Activated CD8-positive, alpha-beta T cell treated with anti-CD3 and anti-CD28 coated beads for 36 hours (primary cell): ENCODE measurements at places on chromosomes 11 and 22. TPM values are rescaled to one million over a fixed set of nuclear protein-coding genes. Genes with fewer than 3 reads are reported as not detected.

GRCh38 chr22:20299746-20300136 lies 20.1 kb downstream of the DGCR6L start:
- H3K27ac ChIP-seq, result no peak overlapping the region
- no peaks in the 10 kb centered on the region for H3K4me1 ChIP-seq
- peaks cover 12% of the 10 kb centered on the region for H3K27me3 ChIP-seq
- no peak for DNase-seq
- peak overlapping the region; percentile 76 for H3K4me3 ChIP-seq

GRCh38 chr22:41563051-41563711 lies 2.4 kb downstream of the CSDC2 start:
- peaks cover 14% of the 10 kb centered on the region for H3K27me3 ChIP-seq
- no peaks in the 10 kb centered on the region for H3K36me3 ChIP-seq
- no peak overlapping the region for H3K4me3 ChIP-seq
- no peak overlapping the region for H3K27ac ChIP-seq
- DNase-seq, result no peak
- H3K4me1 ChIP-seq, result peaks cover 5% of the 10 kb centered on the region

DNA sequence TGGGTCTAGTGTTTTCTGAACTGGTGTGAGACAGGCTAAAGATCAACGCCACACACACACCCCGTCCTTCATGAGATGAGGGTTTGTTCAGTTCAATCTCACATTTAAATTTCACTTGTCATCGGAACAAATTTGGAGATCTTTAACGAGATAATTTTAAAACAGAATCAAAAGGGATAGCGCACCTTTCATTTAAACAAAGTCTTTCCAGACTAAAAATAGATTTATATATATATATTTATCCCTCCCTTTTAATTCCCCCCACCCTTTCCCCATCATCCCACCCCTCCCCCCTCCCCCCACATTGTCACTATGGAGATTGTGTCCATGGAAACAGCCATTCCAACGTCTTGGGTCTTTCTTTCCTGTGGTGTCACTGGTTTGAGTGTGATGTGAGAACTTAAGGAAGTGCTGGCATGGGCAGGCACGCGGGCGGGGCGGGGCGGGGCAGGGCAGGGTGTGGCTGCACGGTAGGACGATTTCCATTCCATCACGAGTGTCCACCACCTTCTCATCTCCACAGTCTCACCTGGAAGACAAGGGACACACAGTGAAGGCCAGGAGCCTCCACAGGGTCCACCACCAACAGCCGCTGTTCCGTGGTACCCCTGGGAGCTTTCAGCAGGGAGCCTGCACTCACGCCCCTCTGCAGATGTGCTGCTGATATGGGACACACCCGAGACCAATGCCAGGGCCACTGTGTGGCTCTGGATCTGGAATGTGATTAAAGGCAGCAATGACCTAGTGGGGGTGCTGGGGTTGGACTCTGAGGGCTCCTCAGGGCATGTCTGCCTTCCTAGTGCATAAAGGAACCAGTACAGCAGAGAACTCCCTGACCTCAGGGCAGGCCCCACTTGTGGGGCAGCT lies 30.5 kb upstream of the CYP2D6 start:
- peaks cover 2% of the 10 kb centered on the region for H3K36me3 ChIP-seq
- no peak for DNase-seq
- no peaks in the 10 kb centered on the region for H3K27me3 ChIP-seq
- no peaks in the 10 kb centered on the region for H3K4me1 ChIP-seq

DNA sequence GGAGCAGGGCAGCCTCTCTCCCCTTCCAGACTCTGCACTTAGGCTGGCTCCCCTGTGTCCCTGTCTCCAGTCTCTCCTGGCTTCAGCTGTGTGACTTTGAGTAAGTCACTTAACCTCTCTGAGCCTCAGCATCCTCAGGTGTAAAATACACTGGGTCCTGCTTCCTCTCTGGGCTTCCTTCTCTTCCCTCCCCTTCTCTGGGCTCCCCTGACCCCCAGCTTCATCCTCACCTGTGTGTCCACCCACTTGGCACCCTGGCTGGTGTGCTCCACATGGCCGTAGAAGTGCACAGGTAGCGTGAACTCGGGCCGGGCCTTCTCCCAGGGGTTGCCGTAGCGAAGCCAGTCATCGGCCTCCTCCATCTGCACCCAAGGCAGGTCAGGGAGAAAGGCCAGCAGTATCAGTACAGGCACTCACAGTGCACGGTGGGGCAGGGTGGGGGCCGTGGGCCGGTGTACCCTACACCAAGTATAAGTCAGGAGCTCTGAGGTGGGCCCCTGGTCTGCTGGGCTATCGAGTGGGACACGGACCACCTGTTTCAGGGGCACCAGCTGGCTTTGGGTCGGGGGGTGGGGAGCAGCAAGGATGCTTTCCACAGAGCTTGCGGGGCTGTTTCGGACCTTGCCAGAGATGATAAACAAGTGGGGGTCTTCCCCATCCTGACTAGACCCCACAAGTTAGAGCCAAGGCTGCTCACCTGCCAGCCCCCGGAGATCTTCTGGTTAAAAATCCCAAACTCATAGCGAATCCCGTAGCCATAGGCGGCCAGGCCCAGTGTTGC lies 2.0 kb downstream of the PYGM start:
- no peak overlapping the region for H3K27ac ChIP-seq
- peaks cover 25% of the 10 kb centered on the region for H3K4me1 ChIP-seq
- no peaks in the 10 kb centered on the region for H3K27me3 ChIP-seq
- no peak for DNase-seq
- peaks cover 7% of the 10 kb centered on the region for H3K36me3 ChIP-seq

- no peak overlapping the region for H3K27ac ChIP-seq
- no peaks in the 10 kb centered on the region for H3K4me1 ChIP-seq
- H3K4me3 ChIP-seq, result no peak overlapping the region
- H3K27me3 ChIP-seq, result peaks cover 18% of the 10 kb centered on the region
- H3K36me3 ChIP-seq, result no peaks in the 10 kb centered on the region
These were observed 6.4 kb upstream of the TENM4 start for GRCh38 chr11:79447038-79447786.

DNA sequence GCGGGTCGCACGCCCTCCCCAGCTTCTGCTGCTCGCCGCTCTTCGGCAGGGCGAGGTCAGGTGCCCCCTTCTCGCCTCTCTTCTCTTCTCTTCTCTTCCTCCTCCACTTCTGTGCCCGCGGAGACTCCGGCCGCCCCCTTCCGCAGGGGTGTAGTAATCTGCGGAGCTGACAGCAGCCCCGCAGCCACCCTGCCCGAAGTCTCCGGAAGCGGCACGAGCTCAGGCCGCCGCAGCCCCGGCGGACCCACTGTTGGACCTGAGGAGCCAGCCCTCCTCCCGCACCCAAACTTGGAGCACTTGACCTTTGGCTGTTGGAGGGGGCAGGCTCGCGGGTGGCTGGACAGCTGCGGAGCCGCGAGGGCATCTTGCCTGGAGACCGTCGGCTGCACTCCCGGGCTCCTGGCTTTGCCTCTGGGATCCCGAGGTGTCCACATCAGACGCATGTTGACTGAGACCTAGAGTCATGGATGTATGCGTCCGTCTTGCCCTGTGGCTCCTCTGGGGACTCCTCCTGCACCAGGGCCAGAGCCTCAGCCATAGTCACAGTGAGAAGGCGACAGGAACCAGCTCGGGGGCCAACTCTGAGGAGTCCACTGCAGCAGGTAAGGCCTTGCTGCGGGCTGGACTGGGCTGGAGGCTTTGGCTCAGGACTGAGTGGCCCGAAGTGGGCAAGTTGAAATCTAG lies 486 bp downstream of the STIM1 start:
- H3K36me3 ChIP-seq, result peaks cover 23% of the 10 kb centered on the region
- no peaks in the 10 kb centered on the region for H3K27me3 ChIP-seq
- H3K4me3 ChIP-seq, result peak overlapping the region; percentile 82
- peaks cover 66% of the 10 kb centered on the region for H3K4me1 ChIP-seq

DNA sequence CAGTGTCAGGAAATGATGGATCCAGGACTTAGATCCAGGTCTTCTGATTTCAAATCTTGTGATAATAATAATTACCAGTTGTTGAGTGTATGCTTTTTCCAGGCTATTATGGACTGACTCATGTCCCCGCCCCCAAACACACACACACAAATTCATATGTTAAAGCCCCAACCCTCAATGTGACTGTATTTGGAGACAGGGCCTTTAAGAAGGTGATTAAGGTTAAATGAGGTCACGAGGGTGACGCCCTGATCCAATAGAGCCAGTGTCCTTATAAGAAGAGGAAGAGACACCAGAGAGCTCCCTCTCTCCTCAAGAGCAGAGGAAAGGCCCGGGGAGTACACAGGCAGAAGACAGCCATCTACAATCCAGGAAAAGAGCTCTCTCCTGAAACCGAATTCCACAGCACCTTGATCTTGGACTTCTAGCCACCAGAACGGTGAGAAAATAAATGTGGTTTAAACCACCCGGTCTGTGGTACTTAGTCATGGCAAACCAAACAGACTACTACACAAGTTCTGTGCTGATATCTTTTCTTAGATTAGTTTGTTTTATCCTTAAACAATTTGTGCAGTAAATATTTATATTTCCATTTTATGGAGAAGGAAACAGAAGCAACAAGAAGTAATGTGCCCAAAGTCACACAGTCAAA lies 8.2 kb downstream of the TMPRSS5 start:
- H3K27ac ChIP-seq, result no peak overlapping the region
- H3K4me3 ChIP-seq, result no peak overlapping the region

- H3K4me3 ChIP-seq, result no peak overlapping the region
- H3K36me3 ChIP-seq, result no peaks in the 10 kb centered on the region
- no peak overlapping the region for H3K27ac ChIP-seq
- no peak for DNase-seq
- H3K4me1 ChIP-seq, result no peaks in the 10 kb centered on the region
- H3K27me3 ChIP-seq, result no peaks in the 10 kb centered on the region
These were observed 493.8 kb downstream of the NTM start for GRCh38 chr11:131864228-131864627.

- no peak overlapping the region for H3K4me3 ChIP-seq
- H3K36me3 ChIP-seq, result no peaks in the 10 kb centered on the region
- peaks cover 8% of the 10 kb centered on the region for H3K27me3 ChIP-seq
- DNase-seq, result no peak
- H3K4me1 ChIP-seq, result peaks cover 3% of the 10 kb centered on the region
These were observed 38.6 kb upstream of the LMO2 start for GRCh38 chr11:33930317-33931021.

- H3K27ac ChIP-seq, result no peak overlapping the region
- no peaks in the 10 kb centered on the region for H3K4me1 ChIP-seq
These were observed 6.4 kb upstream of the RFPL1 start for GRCh38 chr22:29431986-29432385.

DNA sequence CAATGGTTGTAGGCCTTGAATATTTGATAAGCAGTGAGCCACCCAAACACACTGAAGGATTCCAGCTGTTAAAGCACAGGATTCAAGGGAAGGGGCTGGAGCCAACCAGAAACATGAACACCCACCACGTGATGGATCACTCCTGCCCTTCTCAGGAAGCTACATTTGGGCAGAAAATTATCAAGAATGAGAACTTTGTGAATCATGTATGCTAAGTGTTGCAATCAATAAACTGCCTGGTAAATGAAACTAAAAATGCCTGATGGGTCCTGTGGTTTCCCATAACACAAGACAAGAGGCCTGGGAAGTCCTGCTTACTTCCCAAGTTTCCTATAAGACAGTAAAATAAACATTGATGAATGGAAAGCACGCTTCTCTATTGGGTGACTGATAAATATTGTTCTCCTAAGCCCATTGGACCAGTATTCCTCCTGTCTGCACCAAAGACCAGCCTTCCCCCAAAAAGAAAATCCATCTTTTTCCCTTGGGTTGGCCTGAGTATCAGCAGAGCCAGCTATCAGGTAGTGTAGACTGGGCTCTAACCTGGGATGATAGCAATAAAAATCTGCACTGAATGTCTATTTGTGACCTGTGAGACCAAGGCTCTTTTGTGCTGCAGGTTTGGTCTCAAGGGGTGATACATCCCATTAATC lies 98.4 kb downstream of the CCDC83 start:
- no peak overlapping the region for H3K4me3 ChIP-seq
- peaks cover 8% of the 10 kb centered on the region for H3K4me1 ChIP-seq
- no peak for DNase-seq

GRCh38 chr22:43479962-43480361 lies 68.1 kb downstream of the MPPED1 start:
- no peaks in the 10 kb centered on the region for H3K36me3 ChIP-seq
- H3K27ac ChIP-seq, result no peak overlapping the region

DNA sequence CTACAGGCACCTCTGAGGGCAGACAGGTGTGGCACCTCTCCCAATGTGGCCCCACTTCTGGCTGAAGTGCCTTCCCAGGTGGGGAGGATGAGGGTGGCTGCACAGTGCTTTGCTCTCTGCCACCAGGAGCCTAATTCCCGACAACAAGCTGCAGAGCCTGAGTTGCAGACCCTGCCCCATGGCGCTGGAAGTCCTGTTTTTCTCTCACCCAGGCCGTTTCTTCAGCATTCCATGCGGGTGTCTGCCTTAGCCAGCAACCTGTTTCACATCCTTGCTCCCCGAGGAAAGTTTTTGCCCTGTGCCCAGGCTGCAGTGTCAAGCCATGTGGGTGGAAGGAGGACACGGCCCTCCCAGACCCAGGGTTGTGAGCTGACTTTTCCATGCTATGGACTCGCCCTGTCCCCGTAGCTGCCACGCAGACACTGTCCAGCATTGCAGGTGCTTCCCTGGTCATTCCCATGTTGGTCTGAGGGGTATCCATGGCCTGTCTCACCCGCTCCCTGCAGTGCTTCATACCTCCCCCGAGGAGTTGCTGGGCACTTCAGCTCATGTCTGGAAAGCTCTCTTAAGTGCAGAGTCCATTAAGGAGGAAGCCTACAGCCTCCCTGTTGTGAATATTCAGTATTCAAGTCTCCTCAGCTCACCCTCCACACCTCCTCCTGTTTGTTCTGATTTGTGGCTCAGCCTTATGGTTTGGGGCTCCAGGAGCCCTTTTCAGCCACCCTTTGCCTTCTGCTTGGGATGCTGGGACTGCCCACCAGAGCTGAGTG lies 2.9 kb downstream of the DAGLA start:
- no peaks in the 10 kb centered on the region for H3K36me3 ChIP-seq
- H3K27me3 ChIP-seq, result peaks cover 35% of the 10 kb centered on the region
- H3K27ac ChIP-seq, result no peak overlapping the region
- peaks cover 3% of the 10 kb centered on the region for H3K4me1 ChIP-seq

Gene CLDN5
- total RNA-seq, result not detected

Gene GGTLC2
- not detected for total RNA-seq

Gene PC
- 6.5 TPM for total RNA-seq

Gene KDM4E
- not detected for total RNA-seq

Gene FCHSD2
- 24.8 TPM for total RNA-seq

Gene KLHDC7B
- total RNA-seq, result 5.8 TPM

Gene KIRREL3
- total RNA-seq, result not detected

Gene KRTAP5-2
- not detected for total RNA-seq

Gene CECR2
- 0.16 TPM for total RNA-seq

Gene APOBEC3A
- not detected for total RNA-seq

Gene CCDC134
- 15.9 TPM for total RNA-seq
